H54 (cell line): ENCODE measurements at places on chromosomes 1 and 21.

DNA sequence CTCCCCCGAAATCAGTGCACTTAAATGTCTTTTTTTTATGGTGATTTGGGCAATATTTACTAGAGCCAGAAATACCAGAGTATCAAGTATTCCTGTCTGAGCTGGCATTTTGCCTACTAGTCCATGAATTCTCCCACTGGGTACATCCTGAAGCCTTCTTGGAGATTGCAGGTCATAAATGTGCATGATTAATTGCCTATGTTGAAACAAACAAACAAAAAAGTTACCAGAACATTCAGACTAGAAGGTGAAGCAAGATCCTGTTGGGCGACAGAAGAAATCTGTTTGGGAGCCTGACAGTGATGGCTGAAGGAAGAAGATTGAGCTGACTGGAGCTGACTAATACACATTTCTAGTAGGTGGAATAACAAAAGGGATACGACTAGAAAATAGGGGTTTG is 127.4 kb upstream of the NRIP1 start:
- no peak for DNase-seq

DNA sequence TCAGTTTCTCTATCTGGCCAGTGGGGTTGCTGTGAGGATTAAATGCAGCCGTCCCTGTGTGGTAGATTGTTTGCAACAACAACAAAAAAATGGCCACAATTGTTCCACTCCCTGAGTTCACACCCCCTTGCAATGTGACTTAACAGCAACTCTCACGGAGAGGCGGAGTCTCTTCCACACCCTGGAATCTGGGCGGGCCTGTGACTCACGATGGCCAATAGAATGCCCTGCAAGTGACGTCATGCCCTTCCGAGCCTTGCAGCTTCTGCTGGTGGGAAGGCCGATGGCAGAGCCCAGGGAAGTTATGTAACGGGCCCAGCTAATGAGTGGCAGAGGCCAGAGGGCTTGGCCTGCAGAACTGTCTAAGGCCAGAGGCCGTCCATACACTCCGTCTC is 87.9 kb downstream of the RIPK4 start:
- peak; percentile 98 for DNase-seq

DNA sequence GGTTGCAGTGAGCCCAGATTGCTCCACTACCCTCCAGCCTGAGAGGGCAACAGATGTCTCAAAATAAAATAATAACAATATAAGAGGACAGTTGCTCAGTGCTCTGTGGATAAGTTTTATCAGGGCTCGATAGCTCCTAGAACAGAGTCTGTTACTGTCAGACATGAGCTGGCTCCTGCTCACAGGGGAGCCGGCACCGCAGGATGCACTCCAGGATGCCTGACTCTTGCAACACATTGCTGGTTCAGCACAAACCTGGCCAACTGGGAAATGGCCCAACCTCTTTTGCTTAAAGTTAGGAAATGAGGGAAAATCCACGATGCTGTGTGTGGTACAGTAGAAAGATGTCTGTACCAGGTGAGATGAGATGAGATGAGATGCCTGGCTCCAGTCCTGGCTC is 5.8 kb upstream of the CTSE start:
- DNase-seq: peak; percentile 33

GRCh38 chr21:42844411-42845113 is 34.8 kb downstream of the WDR4 start:
- no peak for DNase-seq

- no peak for DNase-seq
These were observed 675 bp downstream of the MYSM1 start for GRCh38 chr1:58699011-58699762.

DNA sequence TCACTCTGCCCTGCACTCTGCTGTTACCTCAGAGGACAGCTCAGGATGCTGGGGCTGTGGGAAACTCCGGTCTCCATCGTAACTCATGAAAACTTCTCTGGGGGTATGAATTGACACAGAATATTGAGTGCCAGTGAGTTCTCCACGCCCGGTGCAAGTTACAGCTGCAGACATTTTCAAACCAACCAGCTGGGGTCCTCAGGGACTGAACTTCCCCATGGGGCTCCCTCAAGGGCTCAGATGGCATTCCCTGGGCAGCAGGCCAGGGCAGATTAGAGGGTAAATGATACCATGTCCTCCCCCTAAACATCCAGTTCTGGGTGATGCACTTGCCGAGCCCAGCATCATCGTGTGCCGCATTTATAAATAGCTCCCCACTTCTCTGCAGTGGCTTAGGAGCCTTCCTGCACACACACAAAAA is 27.8 kb upstream of the CCSAP start:
- DNase-seq: no peak

DNA sequence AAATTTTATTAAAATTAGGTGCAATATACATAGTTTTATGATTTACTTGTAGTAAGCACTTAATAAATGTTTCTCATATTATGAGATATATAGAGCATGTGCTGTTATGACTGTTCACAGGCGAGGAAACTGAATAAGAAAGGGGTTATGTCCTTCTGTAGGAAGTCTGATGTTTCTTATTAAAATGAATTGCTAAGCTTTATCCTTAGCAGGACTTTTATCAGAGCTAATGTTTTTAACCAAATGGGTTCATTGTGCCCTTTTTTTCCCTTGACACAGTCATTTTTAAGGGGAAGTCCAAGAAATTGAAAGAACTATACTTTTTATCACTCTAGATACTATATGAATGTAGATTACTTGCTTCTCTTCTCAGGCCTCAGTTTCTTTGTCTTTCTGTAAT is 285.2 kb downstream of the PTPRC start:
- DNase-seq: no peak

- DNase-seq: peak; percentile 93
These were observed 1.9 kb downstream of the CSMD2 start for GRCh38 chr1:34162852-34163766.

DNA sequence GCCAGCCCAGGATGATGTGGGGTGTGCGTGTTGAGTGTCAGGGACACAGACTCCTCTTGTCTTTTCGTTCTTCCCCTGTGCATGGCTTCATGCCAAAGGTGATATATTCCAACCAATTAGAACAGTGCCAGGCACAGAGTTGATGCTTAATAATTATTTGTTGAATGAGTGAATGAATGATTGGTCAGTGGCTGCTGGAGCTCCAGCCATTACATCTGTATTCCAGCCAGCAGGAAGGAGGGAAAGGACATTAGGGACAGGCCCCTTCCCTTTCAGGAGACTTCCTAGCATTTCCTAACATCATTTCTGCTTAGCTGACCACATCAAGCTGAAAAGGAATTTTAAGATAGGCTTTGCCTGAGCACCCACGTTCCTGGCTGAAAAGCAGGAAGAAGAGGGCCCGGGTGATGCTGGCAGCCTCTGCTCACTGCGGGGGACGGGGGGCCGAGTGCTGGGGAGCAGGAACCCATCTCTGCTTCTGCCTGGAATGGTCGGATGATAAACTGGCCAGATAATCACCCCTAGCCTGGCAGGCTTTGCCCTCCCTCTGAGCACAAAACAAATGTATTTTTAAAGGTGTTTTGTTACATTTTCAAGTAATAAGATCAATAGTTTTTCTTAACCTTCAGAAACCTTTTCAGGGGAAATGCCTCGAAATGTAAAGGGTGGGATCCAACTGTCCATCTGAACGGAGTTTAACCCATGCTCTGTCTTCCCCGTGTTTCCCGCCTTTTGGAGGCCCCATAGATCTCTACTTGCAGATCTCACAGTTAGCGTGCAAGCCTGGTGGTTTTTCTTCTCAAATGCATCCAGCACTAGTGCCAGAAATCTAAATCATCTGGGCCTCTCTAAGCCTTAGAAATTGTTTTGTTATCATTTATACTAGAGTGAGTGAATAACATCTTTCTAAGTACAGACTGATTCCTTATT is 39.0 kb downstream of the SLC37A1 start:
- DNase-seq: no peak

DNA sequence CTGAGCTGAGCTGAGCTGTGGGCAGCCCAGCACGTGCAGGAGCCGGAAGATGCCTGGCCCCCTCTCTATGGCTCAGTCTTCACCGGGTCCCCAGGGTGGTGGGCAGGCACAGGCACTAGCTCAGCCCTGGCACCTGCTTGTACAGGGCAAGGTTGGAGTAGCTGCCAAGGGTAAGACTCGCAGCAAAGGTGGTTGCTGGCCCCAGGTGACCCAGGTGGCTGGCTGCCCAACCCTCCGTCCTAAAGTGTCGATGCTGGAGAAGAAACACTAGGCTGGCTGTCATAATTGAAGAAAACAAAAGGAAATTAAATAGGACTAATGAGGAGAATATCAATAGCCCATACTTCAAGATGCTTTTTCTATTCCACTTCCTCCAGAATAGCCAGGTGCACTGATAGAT is 77.1 kb upstream of the ACTL8 start:
- DNase-seq: no peak

DNA sequence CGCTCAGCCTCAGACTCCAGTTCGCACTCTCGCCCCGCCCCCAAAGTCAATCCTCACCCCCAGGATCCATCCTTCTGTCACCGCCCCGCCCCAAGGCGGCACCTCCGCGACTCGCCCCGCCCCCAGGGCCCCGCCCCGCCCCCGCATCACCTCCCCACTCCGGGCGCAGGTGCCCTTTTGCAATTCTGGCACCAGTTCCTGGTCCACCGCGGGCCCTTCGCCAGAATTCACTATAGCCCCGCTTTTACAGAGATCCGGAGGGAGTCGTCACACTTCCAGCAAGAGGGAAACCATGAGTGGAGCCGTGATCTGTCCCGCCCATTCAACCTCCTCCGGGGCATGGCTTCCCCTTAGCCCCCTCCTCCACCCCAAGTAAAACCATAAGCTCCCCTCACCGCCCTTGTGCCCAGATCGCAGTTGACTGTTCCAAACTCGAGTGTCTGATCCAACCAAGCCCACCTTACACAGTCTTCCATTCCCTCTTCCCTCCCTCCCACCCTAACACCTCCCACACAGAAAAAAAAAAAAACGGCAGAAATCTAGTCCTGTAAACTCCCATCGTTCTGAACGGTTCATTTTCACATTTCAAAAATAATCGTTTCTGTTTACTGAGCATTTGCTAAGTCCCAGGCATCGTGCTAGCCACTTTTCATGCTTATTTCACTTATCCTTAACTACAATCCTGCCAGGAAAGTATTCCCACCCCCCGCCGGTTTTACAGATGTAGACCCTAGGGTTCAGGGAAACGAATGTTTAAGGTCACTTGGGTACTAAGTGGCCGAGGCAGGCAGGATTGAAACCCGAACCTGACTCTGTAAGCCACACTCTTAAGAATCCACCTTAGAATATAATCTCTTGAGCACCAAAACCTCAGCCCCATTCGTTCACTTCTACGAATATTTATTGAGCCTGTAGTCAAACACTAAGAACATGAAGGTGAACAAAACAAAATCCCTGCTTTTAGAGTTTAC is 1.3 kb upstream of the DNAJC16 start:
- peak; percentile 64 for DNase-seq

DNA sequence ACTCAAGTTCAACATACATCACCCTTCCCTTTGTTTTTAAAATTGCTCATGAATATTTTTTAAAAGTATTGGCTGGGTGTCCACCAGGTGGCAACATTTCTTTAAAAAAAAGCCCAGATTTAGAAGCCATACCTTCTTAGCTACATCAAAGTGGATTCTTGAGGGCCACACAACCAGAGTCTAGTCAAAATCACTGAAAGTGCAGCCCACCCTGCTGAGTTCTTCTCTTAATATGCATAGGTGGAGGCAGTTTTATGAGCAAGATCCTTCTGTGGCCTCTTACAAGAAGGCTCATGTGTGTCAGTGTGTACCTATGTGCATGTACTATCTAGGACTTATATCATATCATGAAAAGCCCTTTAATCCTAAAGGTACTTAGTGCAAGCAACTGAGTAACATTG is 16.9 kb upstream of the GNG12 start:
- no peak for DNase-seq

- no peak for DNase-seq
These were observed 39.5 kb downstream of the CTNNBIP1 start for GRCh38 chr1:9870572-9870971.

GRCh38 chr1:188735567-188735966 is 1742.1 kb downstream of the BRINP3 start:
- DNase-seq: no peak
